ENCODE measurements at places on chromosomes 7 and 10. TPM values are rescaled to one million over a fixed set of nuclear protein-coding genes. Genes with fewer than 3 reads are reported as not detected.
A peak's percentile ranks its signal among the peaks of the same experiment; 100 is the strongest.

DNA sequence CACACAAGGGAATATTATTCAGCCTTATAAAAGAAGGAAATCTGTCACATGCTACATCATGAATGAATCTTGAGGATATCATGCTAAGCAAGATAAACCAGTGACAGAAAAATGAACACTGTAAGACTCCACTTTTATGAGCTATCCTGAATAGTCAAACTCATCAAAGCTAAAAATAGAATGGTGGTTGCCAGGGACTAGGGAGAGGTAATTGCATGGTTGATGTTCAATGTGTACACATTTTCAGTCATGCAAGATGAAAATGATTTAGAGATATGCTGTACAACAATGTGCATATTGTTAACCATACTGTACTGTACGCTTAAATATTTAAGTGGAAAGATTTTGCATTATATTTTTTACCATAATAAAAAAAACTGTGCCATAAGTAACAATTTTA lies 1349.1 kb downstream of the XPNPEP1 start:
- DNase-seq = no peak

- DNase-seq = no peak
Measured at GRCh38 chr10:130028465-130028819, 64.4 kb upstream of the EBF3 start.

- peak; percentile 33 for DNase-seq
Measured at GRCh38 chr10:118569241-118569881, 26.1 kb downstream of the PRLHR start.

DNA sequence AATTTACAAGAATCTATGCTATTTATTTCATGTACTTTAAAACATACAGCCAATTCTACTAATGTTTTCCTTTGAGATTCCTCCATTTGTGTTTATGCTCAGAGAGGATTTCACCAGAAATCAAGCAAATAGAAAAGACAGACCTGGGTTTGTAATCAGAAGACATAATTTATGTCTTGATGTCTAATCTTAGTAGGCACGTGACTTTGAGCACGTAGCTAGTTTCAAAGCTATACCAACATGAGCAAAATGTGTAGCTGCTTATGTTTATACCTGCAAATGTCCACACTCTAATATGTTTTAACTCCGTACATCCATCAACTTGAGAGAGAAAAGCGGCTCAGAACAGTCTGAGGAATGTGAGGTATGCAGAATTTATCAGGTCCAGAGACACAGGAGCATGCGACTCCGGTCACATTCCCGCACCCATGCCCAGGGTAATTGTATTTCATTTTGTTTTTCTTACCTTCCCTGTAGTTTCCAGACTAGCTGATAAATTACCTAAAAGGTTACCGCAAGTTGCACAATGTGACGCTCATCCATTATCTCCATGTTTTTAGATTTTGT lies 40.0 kb downstream of the SVOPL start:
- no peak for DNase-seq

The CCL26 gene
- not detected for polyA plus RNA-seq

The MRC1 gene
- not detected for polyA plus RNA-seq

- DNase-seq = no peak
Measured at GRCh38 chr10:58661336-58661735, 148.7 kb downstream of the BICC1 start.

- no peak for DNase-seq
Measured at GRCh38 chr10:13656337-13657100, 69.8 kb downstream of the PRPF18 start.

DNA sequence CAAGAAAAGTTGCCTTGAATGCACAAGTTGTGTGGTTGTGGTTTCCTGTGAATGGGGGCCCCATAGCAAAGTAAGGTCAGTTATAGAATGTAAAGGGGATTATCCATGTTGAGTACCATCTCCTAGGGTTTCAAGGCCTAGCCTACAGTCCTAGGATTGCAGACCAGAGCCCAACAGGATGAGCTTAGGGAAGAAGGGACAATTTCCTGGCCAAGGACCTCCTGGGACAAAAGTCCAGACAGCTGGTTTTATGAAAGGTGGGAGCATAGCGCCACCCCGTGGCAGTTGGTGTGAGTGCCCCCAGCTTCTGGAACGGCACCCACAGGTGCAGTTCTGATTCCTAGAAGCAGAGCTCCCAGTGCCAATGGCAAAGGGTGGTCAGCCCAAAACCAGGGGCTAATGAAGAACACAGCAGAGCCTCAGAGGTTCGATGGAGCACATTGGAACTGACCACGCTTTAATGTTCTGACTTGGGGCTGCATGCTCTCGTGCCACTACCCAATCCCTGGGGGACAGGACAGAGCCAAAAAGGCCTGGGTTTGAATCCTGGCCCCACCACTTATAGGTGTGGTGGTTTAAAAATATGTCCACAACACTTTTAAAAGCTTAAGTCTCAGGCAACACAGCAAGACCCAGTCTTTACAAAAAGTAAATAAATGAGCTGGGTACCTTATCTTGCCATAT lies 25.8 kb upstream of the TMEM120A start:
- DNase-seq = peak; percentile 85

GRCh38 chr7:81245353-81245752 lies 326.5 kb upstream of the SEMA3C start:
- DNase-seq = no peak

The CYTH3 gene
- 56.8 TPM for polyA plus RNA-seq

The SSC4D gene
- 2.0 TPM for polyA plus RNA-seq

DNA sequence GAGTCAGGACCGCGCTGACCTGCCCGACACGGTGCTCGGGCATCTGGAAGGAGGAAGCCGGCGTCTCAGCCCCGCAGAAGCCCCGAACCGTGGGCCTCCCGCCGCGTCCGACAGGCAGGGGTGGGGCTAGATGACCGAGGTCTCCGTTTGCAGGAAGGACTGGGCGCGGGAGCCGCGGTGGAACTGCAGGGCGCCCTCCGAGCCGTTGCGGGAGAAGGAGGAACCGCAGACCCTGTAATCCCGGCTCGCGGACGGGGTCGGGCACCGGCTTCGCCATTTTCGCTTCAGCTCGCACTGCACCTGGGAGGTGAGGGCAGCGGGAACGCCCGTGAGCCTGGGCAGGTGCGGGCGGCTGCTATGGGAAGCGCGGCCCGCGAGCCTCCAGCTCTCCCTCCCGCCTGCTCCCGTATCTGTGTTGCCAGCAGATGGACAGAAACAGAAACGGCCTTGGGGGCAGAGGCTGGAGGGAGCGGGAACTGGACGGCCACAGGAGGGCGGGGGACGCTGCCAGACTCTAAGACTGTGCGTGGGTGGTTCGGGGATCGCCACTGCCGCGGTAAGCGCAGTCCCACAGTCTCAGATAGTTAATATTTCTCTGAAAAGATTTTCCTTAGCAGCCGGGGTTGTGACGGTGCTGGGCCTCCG lies 114.1 kb downstream of the VIPR2 start:
- peak; percentile 97 for DNase-seq

DNA sequence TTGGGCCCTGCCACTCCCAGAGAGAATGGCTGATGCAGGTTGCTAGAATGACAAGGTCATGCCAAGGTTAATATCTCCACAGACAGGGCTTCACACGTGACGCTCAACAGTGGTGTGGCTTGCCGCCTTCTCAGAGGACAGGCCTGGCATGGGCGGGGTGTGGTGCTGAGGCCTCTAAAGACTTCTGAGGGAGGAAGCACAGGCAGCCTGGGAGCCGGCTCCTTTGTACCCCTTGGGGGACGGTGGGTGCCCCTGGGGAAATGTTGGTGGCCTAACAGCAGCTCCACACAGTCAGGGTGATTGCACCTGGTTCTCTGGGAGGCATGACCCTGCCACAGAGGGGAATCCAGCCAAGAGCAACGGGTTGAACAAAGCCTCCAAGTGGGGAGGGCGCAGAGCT lies 115.1 kb downstream of the PKD1L1 start:
- DNase-seq = no peak

The GTF2I gene
- 90.5 TPM for polyA plus RNA-seq

DNA sequence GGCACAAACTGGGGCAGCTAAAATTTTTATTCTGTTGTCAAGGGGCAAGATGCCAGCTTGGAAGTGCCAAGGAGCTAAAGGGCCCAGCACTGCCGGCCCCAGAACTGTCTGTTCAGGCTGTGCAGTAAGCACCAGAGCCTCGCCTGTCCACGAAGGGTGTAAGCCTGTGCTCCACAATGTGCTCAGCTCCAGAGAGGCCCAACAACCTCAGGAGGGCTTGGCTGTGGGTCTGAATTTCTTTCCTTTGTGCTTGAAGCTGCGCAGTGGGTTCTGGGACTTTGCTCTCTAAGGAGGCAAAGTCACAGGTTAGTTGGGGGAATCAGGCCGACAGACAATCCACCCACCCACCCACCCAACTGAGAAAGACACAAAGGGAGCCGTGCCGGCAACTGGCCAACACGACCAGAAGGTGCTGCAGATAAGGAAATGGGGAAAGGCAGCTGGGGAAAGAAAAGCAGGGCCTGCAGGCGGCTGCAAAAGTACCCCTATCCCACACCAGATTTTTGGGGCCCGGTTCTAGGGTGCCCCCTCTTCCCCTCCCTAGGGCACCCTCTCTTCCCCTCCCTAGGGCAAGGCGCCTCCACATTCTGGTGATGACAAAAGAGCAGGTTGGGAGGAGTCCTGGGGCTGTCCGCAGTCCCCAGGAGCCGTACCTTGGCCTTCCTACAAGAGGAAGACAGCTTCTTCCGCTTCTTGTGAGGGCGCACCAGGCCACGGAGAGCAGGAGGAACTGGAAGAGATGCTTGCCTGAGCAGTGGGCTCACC lies 7.7 kb downstream of the DDX56 start:
- no peak for DNase-seq

- no peak for DNase-seq
Measured at GRCh38 chr7:22861576-22861975, 38.9 kb upstream of the TOMM7 start.

GRCh38 chr10:17443707-17444387 lies 10.5 kb downstream of the ST8SIA6 start:
- no peak for DNase-seq

The C10orf105 gene
- not detected for polyA plus RNA-seq

DNA sequence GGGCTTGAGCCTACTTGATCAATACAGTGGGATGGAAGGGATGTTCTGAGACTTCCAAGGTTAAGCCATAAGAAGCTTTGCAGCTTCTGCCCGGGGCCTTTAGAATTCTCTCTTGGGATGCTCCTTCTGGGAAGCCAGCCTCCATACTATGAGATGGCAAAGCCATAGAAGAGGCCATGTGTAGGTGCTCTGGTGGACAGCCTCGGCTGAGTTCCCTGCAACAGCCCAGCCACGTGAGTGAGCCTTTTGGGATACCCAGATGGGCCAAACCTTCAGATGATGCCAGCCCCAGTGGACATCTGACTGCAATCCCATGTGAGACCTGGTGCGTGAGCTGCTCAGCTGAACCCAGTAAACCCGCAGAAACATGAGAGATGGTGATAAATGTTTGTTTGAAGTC lies 370.6 kb downstream of the RPS24 start:
- DNase-seq = no peak

DNA sequence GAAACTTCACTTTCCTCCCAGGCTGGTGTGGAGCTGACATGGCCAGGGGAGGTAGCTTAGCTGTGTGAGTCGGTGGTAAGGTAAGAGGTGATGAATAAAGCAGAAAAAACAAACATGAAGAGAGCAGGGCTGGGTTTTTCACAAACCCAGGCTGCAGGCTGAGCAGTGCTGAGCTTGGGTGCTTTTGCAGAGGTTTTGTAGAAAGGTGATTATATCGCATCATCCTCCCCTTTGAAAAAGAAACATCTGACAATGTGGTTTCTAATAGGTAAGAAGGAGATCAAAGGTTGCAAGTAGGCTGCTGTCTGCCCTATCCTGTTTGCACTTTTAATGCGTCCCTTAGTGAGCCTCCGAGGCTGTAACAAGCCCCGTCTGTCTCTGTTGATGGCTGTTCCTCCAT lies 69.6 kb upstream of the GRM8 start:
- DNase-seq = no peak

DNA sequence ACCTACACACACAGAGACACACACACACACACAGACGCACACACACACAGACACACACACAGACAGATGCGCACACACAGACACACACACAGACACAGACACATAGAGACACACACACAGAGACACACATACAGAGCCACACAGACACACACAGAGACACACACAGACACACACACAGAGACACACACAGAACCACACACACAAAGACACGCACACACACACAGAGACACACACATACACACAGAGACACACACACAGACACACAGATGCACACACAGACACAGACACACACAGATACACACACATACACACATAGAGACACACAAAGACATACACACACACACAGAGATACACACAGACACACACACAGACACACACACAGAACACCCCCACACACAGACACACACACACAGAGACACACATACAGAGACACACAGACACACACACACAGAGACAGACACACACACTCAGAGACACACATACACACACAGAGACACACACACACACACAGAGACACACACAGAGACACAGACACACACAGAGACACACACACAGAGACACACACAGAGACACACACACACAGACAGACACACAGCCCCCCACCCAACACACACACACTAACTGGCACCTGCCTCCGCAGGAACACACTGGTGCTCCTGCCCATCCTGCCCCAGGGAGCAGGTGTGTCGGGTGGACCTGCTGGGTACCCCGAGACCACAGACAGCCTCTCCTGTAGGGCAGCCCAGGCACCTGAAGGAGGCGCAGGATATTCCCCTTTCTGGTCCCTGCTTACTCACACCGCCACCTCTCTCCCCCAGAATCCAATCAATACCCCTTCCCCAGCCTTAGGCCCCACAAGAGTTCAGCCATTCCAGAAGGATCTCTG lies 5.4 kb upstream of the FZD9 start:
- DNase-seq = peak; percentile 51

DNA sequence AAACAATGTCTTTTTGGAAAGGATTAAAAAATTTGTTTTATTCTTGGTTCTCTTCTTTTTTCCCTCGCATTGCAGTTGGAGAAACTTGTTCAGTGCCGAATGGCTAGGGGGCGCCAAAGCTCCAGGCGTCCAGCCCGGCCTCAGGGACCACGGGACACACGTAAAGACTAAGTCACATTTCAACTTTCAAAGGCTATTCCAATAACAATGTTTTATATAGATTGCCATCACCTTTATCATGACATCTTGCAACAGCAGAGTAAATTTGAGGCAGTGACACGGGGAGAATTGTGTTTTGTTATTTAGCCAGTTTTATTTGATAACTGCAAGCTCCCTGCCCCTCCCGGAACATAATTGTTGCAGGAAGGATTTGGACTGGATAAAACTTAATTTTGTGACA lies 2.2 kb upstream of the IGFBP3 start:
- DNase-seq = peak; percentile 78

GRCh38 chr10:44978570-44979280 lies at the start of gene DEPP1:
Gene DEPP1 (minus strand): TSS chr10:44978809. CDS start chr10:44978030, 779 bp downstream.
- DNase-seq = peak; percentile 68
